ENCODE measurements at places on chromosomes 2 and 18. TPM values are rescaled to one million over a fixed set of nuclear protein-coding genes. Genes with fewer than 3 reads are reported as not detected.

The DOCK10 gene
- total RNA-seq = 11.4 TPM

The NTSR2 gene
- 0.47 TPM for total RNA-seq

The LHCGR gene
- 1.5 TPM for total RNA-seq

The RGPD3 gene
- 13.9 TPM for total RNA-seq

The KCNG3 gene
- 12.4 TPM for total RNA-seq

The SOX11 gene
- 0.08 TPM for total RNA-seq

The LYPD1 gene
- total RNA-seq = 0.50 TPM

The CCDC74B gene
- 72.6 TPM for total RNA-seq

The GCKR gene
- 3.3 TPM for total RNA-seq

The PRPF40A gene
- total RNA-seq = 107 TPM

The DES gene
- 33.3 TPM for total RNA-seq

The RMDN2 gene
- 31.6 TPM for total RNA-seq

The RBMS1 gene
- 26.8 TPM for total RNA-seq

The CFC1 gene
- total RNA-seq = 2.3 TPM

The NEURL3 gene
- total RNA-seq = 1.7 TPM

The RAPGEF4 gene
- total RNA-seq = 42.6 TPM

The PPIL3 gene
- 44.7 TPM for total RNA-seq

The PTPN4 gene
- total RNA-seq = 58.5 TPM

The SCN7A gene
- total RNA-seq = 8.7 TPM

The PLGLB2 gene
- total RNA-seq = 1.3 TPM

The TSPYL6 gene
- 38.3 TPM for total RNA-seq

The CTAGE1 gene
- 19.6 TPM for total RNA-seq

The ATP6V1B1 gene
- 2.9 TPM for total RNA-seq

The GALNT14 gene
- total RNA-seq = 31.5 TPM

The ALKAL2 gene
- 29.6 TPM for total RNA-seq

The DSG1 gene
- 3.8 TPM for total RNA-seq

All from testis (tissue), 5 donors.